ENCODE measurements at places on chromosomes 2 and 18. TPM values are rescaled to one million over a fixed set of nuclear protein-coding genes. Genes with fewer than 3 reads are reported as not detected.

ATP8B1 gene
- polyA plus RNA-seq: 21.6 TPM

KLHL30 gene
- polyA plus RNA-seq: 0.34 TPM

IMPA2 gene
- 92.3 TPM for polyA plus RNA-seq

GKN2 gene
- polyA plus RNA-seq: not detected

KCNJ3 gene
- 7.9 TPM for polyA plus RNA-seq

DNA sequence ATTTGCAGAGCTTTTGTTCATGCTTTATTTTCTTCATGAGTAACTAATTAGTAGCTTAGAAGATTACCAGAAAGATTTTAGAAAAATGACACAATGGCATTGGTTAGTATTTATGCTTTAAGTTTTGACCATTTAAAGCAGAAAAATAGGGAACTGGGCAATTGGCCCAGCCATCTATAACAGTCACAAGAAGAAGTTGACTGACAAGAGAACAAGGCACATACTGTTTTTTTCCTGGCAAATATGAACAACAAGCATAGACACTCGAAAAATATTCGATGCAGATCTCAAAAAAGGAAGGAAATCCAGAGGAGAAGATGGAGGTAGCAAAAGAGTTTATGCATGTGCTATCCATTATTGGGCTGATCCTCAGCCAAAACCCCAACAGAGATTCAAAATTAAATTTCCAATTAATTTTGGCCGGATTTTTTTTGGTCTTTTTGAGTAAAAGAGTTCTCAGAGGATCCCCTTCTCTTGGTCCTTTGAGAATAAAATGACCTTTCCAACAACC lies 200.8 kb upstream of the SLC35G4 start:
- DNase-seq: no peak

- DNase-seq: no peak
Measured at GRCh38 chr2:228545041-228545747, 363.7 kb upstream of the SPHKAP start.

DNA sequence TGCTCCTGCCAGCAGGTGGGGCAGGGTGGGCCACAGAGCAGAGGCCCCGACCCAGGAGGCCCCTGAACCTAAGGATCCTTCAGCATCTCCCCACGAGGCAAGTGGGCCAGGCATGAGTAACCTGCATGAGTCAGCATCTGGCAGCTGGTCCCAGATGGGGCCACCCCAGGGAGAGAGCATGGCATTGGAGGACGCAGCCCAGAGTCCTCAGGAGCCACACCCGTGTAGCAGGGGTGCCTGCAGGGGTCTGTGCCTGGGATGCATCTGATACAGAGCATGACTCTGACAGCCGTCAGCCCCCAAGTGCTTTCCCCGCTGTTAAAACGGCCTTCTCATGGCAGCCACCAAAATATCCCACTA lies 185.6 kb upstream of the SALL3 start:
- no peak for DNase-seq

GRCh38 chr18:36419900-36420531 lies 122.5 kb downstream of the FHOD3 start:
- no peak for DNase-seq

DNA sequence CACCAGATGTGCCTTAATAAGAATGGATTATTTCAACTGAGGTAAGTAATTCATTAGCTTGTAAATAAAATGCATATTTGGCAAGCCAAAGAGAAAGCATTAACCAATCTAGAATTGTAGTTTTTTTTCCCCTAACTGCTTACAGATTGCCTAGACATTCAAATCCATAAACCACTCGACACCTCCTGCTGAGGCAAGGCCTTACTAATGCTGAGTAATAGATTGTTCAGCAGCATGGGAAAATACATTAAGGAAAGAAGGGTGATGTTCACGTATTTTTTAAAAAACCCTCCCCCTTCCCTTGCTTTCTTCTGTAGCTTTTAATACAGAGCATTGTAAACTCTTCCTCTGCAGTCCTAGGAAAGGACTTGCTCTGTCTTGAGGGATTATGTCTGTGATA lies 17.0 kb upstream of the LINC00305 start:
- no peak for DNase-seq

DNA sequence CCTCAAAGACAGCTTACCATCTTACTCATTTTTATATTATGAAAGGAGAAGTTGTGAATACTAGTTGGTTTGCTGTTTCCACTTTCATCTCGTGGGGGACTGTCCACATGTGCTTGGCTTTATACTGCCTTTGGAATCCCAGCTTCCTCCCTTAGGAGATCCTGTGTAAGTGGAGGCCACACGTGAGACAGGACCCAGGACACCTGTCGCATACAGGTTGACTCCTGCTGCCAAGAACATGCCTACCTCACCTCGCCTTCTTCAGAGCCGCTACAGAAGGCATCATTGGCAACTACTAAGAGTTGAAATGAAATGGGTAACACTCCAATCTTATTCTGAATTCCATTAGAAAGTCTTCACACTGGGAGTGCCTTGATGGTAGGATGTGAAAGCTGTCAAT lies 69.3 kb downstream of the PPP4R1 start:
- DNase-seq: no peak

GRCh38 chr18:43587538-43588153 lies 310.4 kb upstream of the SYT4 start:
- peak; percentile 16 for DNase-seq

All from renal cortex interstitium (tissue), 15 donors.